ENCODE measurements at places on chromosomes 12 and 14. TPM values are rescaled to one million over a fixed set of nuclear protein-coding genes. Genes with fewer than 3 reads are reported as not detected.

Gene TAS2R7
- not detected for total RNA-seq

Gene ARPC3
- 94.4 TPM for total RNA-seq

Gene MIP
- total RNA-seq = not detected

Gene SSPN
- 49.8 TPM for total RNA-seq

Gene ACVRL1
- total RNA-seq = 49.6 TPM

Gene TMEM30B
- 0.30 TPM for total RNA-seq

Gene GYS2
- not detected for total RNA-seq

Gene TPH2
- not detected for total RNA-seq

Gene KRT78
- total RNA-seq = not detected

Gene TPPP2
- 1.1 TPM for total RNA-seq

Gene CMA1
- 1.3 TPM for total RNA-seq

Gene AVPR1A
- 2.1 TPM for total RNA-seq

Gene TMX1
- 10.0 TPM for total RNA-seq

Gene DIO3
- total RNA-seq = 0.24 TPM

Gene SLCO1B3
- not detected for total RNA-seq

Gene PLEK2
- total RNA-seq = not detected

Gene PIWIL1
- total RNA-seq = not detected

Gene GPR84
- total RNA-seq = 0.22 TPM

Gene PRKAG1
- 93.8 TPM for total RNA-seq

Gene CACNA2D4
- 1.1 TPM for total RNA-seq

Gene AMN
- 0.14 TPM for total RNA-seq

Gene RNU7-1
- not detected for total RNA-seq

Gene GPR137C
- total RNA-seq = 0.51 TPM

Gene C1QL4
- total RNA-seq = not detected

Gene PRH2
- not detected for total RNA-seq

Gene CCDC175
- not detected for total RNA-seq

Gene OR6C70
- total RNA-seq = not detected

Gene RPL10L
- total RNA-seq = not detected

Gene SIX6
- not detected for total RNA-seq

Gene PLCZ1
- not detected for total RNA-seq
